ENCODE measurements at places on chromosomes 16 and 17. TPM values are rescaled to one million over a fixed set of nuclear protein-coding genes. Genes with fewer than 3 reads are reported as not detected.

Gene CORO6
- total RNA-seq: 87.6 TPM

Gene SLC6A2
- not detected for total RNA-seq

Gene ATXN7L3
- total RNA-seq: 24.5 TPM

Gene PLLP
- total RNA-seq: 22.4 TPM

Gene CACNG1
- total RNA-seq: not detected

Gene CCR7
- not detected for total RNA-seq

Gene C16orf54
- 0.90 TPM for total RNA-seq

Gene ALOX12B
- total RNA-seq: 0.43 TPM

Gene RBFOX1
- 33.0 TPM for total RNA-seq

Gene CTF1
- 6.5 TPM for total RNA-seq

Gene OTOA
- total RNA-seq: not detected

Gene CD300LG
- total RNA-seq: 11.8 TPM

All from right atrium auricular region (tissue), 2 donors.